Activated CD8-positive, alpha-beta memory T cell treated with anti-CD3 and anti-CD28 coated beads, Interleukin-2, amount 50 U/mL, for 48 hours (primary cell): ENCODE measurements at places on chromosomes 6 and 20.
A peak's percentile ranks its signal among the peaks of the same experiment; 100 is the strongest.

DNA sequence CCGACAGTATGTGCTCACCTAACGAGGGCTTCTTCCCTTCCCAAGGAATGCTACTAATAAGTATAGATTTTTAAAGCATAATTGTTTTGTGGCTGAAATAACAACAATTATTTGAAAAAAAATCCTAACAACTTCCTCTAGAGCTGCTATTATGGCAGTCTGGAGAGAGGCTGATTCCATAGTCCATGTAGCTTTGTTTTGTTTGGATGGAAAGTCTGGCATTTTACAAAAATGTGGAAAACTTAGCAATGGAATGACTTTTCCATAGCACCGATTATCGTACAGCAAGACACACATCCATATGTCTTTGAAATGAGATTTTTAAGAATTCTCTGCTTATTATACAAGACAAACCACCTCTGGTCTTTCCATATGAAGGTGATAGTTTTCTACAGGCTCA, 252.4 kb upstream of the TAB2 start:
- DNase-seq, result no peak

DNA sequence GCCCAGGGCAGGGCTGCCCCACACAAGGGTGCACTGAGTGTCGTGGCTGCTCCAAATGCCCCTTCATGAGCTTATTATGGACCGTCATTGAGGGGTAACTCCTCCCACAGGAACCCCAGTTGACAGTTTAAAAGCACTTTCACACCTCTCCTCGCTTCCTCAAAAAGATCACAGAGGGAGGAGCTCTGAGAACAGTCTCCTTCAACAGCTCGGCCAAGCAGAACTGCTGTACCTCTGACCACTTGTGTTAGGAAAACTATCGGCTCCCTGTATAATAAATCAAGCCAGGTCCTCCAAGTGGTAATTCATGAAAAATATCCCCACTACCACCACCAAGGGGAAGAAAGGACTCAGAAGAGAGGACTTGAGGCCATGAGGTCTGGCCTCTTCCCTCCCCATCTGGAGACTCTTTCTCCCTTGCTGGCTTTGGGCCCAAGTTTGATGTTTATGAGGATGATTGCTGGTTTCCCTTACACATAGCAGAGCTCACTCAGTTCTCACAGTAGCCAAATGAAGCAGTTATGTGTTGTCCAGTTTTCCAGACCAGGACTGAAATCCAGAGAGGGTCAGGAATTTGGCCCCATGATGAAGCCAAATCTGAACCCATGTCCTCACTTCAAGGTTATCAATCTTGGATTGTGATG, 8.7 kb downstream of the SNX21 start:
- DNase-seq, result no peak

DNA sequence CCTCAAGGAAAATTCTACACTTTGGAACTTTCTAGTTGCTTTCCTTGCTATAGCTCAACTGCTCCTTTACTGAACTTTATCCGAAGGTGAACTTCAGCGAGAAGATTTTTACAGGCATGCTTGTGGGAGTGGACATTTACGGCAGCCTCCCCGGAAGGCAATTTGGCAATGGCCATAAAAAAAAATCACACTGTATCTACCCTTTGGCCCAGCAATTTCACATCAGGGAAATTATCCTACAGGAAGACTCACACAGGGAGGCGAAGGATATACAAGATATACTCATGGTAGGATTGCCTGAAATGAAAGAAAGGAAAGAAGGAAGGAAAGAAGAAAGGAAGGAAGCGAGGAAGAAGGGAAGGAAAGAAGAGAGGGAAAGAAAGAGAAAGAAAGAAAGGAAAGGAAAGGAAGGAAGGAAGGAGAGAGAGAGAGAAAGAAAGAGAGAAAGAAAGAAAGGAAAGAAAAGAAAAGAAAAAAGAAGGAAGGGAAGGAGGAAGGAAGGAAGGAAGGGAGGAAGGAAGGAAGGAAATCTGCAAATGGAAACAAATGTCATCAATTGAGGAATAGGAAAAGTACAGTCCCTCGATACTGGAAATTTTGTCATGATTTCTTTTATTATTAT, 25.7 kb downstream of the OVOL2 start:
- DNase-seq, result no peak

DNA sequence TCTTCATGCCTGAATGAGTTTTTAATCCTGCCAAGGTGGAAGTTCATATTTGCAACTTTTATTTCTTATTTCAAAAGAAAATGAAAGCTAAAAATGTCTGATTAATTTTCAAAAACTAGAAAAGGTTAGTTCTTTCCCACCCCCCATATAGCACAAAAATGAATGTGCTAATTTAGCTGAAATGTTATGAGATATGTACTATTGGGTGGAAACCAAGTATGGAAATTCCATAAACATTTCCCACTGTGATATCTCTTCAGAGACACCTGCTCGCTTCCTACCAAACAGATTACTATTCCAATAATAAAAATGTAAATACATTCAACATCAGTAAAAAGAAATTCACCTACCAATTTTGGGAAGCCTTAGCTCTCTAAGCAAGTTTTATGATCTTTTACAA, 678.6 kb upstream of the ID4 start:
- no peak for DNase-seq

- DNase-seq, result no peak
Measured at GRCh38 chr6:117174835-117175360, 90.5 kb upstream of the VGLL2 start.

DNA sequence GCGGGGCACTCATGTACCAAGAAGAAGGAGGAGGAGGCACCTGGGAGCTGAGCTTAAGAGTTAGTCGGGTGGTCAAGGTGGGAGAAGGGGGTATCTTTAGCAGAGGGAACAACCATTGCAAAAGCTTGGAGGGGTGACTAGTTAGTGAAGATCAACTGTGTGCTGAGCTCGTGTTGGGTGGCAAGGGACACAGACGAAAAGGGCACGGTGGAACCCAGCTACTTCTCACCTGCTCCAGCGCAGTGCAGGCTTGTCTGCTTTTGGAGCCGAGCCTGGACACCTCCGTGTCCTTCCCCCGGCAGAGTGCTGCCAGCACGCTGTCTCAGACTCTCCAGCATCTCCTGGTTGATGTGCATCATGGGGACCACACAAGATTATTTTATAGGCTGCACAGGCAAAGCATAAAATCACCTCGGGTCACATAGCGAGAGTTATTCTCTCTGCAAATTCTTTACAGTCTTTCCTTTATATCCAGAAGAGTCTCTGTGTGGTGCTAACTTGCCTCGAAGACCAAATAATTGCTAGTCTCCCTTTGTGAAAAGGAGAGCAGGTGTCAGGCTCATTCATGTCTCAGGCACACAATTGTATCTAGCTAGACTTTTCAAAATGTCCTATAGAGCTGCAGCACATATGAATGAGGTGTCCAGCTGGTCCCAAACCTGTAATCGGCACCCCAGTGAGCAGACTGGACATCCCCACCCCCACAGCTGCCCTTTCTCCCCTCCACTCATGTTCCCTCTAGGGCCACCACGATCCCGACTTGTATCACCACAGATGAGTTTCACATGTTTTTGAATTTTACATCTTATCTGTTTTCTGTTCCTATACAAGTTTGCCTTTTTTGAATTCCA, 123.4 kb downstream of the CEBPB start:
- no peak for DNase-seq

DNA sequence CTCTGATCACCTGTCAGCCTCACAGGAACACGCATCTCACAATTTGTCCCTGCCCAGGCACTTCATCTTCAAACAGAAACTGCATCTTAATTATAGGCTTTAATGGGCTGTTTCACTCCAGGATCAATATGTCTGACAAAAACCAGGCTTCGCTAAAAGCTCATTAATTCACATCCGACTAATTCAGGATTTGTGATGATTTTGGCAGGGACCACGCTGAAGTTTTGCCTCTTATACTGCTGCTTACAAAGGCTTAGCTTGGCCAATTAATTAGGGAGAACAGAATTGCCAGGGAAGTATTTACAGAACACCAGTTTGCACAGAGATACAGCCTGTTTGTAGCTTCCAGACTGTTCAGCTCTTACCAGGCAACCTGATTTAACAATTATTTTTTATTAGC, 541.0 kb upstream of the SPTLC3 start:
- no peak for DNase-seq

- peak; percentile 82 for DNase-seq
Measured at GRCh38 chr6:117555882-117556498, 46.3 kb downstream of the GOPC start.

GRCh38 chr6:143151381-143151780, 90.7 kb downstream of the AIG1 start:
- no peak for DNase-seq

DNA sequence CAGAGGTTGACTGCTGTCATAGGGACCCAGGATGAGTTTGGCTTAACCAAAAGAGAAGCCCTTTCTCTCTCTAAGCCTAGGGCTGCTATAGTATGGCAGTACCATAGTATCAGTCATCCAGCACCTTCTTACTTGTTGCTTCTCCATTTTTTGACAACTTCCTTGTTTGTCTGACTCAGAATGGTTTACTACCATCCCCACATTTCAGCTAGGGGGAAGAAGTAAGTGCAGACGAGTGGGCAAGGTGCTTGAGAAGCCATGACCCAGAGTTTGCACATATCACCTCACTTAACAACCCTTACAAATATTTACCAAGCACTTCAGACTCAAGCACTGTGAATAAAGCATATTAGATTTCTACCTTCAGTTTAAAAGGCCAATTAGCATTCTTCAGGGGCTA, 289.9 kb upstream of the TSHZ2 start:
- DNase-seq, result no peak

DNA sequence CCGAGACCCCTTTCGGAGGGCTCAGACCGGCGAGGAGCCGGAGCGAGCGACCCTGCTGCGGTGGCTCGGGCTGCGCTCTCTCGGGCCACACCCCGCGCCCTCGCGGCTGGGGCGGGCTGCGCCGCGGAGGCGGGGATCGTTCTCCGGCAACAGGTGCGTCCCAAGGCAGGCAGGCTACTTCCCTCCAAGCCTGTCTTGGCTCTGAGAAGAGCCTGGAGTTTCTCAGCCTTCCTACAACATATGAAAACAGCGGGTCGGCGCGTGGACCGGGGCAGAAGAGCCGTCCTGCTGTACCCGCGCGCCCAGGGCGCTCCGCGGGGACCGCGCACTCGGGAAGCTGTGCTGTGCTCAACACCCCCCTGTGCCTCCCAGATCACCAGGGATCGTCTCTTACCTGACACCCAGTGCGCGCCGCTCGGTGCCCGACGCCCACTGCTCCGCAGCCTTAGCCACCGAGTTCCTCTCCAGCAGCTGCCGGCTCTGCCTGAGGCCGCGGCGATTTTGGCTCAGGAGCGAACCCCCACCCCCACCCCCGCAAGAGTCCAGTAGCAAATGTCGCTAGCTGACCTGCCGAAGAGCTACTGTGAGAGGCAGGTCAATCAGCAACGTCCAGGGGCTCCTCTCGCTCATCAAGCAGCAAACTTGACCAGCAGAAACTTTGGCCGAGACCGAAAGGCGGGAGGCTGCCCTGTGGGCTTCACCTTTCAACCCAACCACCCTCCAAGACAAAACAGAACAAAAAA, 3.7 kb upstream of the OLIG3 start:
- peak; percentile 62 for DNase-seq

- DNase-seq, result peak; percentile 39
Measured at GRCh38 chr6:43740321-43740960, 29.6 kb upstream of the VEGFA start.

DNA sequence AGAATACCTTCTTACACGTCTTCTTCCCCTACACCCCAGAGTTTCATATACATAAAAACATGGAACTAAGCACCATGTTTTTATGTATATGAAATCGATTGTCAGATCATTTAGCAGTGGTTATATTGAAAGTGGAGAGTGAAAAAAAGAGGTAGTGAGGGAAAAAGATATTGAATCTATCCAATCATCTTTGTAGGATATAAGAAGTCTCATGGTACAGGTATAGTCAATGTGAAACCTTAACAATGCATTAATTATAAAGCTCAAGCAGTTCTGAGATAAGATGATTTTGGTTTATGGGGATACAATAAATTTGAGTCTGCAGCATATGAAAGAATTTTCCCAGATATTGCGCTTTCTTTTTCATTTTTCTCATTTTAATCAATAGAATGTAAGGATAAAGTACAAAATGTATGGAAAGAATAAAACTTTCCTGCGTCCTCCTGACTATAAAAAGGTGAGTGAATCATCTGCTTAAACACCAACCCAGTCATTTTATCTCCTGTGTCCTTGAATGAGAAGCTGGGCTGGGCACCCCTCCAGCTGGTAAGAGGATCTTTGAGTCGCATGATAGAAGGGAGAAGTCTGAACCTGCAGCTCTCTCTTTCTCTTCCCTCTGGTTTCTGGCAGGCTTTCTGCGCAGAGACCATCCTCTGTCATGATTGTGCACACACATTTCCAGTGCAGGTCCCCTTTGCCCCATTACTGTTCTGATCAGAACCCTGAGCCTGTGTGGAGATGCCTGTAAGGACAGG, 28.1 kb upstream of the AKIRIN2 start:
- no peak for DNase-seq

GRCh38 chr20:56630506-56631317, 1.6 kb downstream of the TFAP2C start:
- no peak for DNase-seq

- DNase-seq, result no peak
Measured at GRCh38 chr6:31687860-31688693, 7.2 kb upstream of the LY6G5C start.

- no peak for DNase-seq
Measured at GRCh38 chr6:32137454-32137853, 7.4 kb upstream of the FKBPL start.

GRCh38 chr6:147806697-147807096, 298.2 kb downstream of the SAMD5 start:
- DNase-seq, result no peak

DNA sequence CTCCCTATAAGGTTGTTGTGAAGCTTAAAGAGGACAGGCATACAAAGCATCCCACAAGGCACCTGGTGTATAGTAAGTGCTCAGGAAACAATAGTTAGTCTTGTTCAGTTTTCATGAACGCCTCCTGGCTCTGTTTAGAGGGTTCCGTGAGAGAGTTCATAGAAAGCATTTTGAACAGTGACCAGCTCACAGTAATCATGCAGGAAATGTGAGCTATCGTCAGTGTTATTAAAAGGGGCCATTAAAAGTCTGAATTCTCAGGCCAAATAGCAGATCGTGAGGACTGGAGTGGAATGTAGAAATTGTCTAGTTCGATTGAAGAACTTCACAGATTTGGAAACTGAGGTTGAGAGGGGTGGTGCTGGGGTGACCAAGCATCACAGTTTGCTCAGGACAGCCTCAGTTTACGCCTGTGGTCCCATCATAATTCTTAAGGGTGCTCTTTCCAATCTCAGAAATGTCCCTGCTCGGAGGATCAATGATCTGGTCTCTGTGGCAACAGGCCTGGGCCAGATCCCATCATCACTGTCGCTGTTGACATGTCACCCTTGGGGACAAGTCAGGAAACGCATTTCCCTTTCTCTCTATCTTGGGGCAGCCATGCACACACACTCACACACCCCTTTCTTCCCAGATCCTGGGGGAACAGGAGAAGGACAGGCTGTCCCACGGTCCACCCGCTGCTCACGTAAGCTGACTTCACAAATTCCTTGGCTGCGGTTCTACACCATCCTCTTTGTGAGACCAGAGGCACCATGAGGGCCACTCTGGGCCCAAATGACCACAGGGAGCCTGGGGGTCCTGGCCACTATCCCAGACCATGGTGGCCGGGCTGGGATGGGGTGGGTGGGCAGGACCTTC, 7.2 kb downstream of the TGM2 start:
- DNase-seq, result no peak

GRCh38 chr6:130622142-130622541, 205.1 kb upstream of the SMLR1 start:
- no peak for DNase-seq
